ENCODE measurements at places on chromosomes 6 and 20. TPM values are rescaled to one million over a fixed set of nuclear protein-coding genes. Genes with fewer than 3 reads are reported as not detected.

Gene C6orf15
- not detected for total RNA-seq

Gene ISM1
- total RNA-seq, result 3.6 TPM

Gene LAMP5
- total RNA-seq, result 0.30 TPM

Gene COMMD7
- 54.7 TPM for total RNA-seq

Gene CCN6
- not detected for total RNA-seq

Gene ARFGEF3
- 5.3 TPM for total RNA-seq

Gene MRAP2
- 0.39 TPM for total RNA-seq

Gene MCCD1
- total RNA-seq, result not detected

Gene AGER
- 0.59 TPM for total RNA-seq

Gene TNF
- 0.20 TPM for total RNA-seq

Gene SRSF12
- total RNA-seq, result 0.13 TPM

Gene UBE2C
- 108 TPM for total RNA-seq

Gene SLC22A7
- not detected for total RNA-seq

Gene NFATC2
- 10.7 TPM for total RNA-seq

Gene AIF1
- total RNA-seq, result not detected

Gene RIPOR3
- not detected for total RNA-seq

Gene CFB
- total RNA-seq, result 3.9 TPM

Gene ARMH2
- not detected for total RNA-seq

Gene DBNDD2
- 9.7 TPM for total RNA-seq

Gene FAM8A1
- 9.6 TPM for total RNA-seq

Gene ELOVL4
- 2.4 TPM for total RNA-seq

Gene OPRM1
- total RNA-seq, result not detected

Gene NTSR1
- total RNA-seq, result 0.15 TPM

Gene RNASET2
- 23.0 TPM for total RNA-seq

Gene CNBD2
- 5.1 TPM for total RNA-seq

Gene OLIG3
- not detected for total RNA-seq

Gene KIF25
- not detected for total RNA-seq

Gene LYRM4
- 22.3 TPM for total RNA-seq

Gene FKBP1C
- total RNA-seq, result 0.34 TPM

Gene RSPH9
- 0.13 TPM for total RNA-seq

Gene RCAN2
- 0.80 TPM for total RNA-seq

Gene SLC17A1
- total RNA-seq, result not detected

Gene ZNF322
- 8.2 TPM for total RNA-seq

Gene HUS1B
- 1.2 TPM for total RNA-seq

Gene HDGFL1
- not detected for total RNA-seq

Gene LAMA2
- 0.59 TPM for total RNA-seq

Gene TTI1
- 16.5 TPM for total RNA-seq

Gene CLDN20
- total RNA-seq, result not detected

Gene SFTA2
- not detected for total RNA-seq

Gene SLC26A8
- total RNA-seq, result not detected

Gene SIM1
- total RNA-seq, result not detected

Gene RING1
- total RNA-seq, result 11.7 TPM

Gene MYB
- not detected for total RNA-seq

Gene PLN
- total RNA-seq, result not detected

Gene POPDC3
- total RNA-seq, result 0.34 TPM

Gene DNMT3B
- 4.7 TPM for total RNA-seq
